Stimulated activated CD8-positive, alpha-beta memory T cell treated with anti-CD3 and anti-CD28 coated beads, Interleukin-7, amount 100 ng/mL, for 24 hours (primary cell): ENCODE measurements at places on chromosomes 7 and 10.

DNA sequence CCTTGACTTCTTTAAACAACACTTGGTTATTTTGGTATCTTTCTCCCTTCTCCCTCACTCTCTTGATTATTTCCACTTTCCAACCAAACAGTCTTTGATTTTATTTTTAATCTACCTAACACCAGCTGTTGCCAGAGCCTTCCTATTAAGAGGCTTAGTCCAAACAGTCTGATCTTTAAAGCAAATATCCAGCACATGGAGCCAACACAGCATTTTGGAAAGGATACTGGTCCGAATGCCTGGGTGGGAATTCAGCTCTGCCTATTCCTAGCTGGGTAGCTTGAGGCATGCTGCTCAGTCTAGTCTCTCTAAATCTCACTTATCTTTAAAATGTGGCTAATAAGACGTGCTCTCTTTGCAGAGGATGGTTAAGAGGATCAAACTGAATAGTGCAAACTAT is 129.3 kb downstream of the NRCAM start:
- DNase-seq, result no peak

DNA sequence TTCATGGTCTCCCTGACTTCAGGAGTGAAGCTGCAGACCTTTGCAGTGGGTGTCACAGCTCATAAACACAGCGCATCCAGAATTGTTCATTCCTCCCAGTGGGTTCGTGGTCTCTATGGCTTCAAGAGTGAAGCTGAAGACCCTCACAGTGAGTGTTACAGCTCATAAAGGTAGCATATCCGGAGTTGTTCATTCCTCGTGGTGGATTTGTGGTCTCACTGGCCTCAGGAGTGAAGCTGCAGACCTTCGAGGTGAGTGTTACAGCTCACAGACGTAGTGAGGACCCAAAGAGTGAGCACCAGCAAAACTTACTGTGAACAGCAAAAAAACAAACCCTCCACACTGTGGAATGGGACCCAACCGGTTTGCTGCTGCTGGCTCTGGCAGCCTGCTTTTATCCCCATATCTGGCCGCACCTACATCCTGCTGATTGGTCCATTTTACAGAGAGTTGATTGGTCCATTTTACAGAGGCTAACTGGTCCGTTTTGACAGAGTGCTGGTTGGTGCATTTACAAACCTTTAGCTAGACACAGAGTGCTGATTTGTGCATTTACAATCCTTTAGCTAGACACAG is 308.8 kb downstream of the PTPRN2 start:
- DNase-seq, result no peak

DNA sequence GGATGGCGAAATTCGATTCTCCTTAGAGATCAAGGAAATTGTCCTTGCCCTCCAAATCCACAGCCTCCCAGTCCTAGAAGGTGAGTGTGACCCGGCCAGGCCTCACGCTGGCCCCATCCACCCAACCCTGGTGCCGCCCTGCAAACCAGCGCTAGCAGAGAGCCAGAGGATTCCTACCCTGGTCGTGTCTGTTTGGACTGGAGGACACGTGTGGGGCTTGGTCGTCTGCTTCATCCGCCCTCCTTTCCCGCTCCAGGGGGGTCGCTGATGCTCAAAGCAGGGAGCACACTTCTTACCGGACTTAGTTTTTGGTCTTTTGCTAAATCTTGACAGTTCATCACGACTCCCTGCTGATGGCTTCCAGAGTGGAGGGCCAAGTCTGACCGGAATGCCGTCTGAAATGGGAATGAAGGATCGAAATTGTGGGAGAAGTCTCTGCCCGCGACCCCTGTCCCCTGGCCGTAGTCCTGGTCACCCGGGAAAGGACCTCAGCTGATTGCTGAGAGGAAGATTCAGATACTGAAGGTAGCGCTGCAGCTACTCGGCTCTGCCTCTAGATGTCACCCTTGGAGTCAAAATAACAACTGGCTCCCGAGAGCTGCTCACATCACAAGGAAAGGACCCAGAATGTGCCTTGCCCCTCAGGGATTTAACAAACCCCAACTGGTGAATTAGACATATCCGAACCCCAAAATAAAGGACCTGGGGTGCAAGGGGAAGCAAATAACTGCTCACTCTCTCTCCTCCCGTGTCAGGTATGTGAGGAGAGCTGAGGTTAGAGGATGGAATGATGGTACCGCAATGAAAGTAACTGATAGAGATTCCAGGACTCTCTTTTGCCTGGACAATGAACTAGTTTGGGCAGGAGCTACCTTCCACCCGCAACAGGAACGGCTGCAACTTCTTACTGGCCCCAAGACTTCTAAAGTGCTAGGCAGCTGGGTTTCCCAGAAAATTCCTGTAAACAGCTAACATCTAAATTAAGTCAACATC is 23.5 kb upstream of the ORC5 start:
- DNase-seq, result no peak

- no peak for DNase-seq
These were observed 856.2 kb downstream of the SORCS1 start for GRCh38 chr10:106308284-106308683.

DNA sequence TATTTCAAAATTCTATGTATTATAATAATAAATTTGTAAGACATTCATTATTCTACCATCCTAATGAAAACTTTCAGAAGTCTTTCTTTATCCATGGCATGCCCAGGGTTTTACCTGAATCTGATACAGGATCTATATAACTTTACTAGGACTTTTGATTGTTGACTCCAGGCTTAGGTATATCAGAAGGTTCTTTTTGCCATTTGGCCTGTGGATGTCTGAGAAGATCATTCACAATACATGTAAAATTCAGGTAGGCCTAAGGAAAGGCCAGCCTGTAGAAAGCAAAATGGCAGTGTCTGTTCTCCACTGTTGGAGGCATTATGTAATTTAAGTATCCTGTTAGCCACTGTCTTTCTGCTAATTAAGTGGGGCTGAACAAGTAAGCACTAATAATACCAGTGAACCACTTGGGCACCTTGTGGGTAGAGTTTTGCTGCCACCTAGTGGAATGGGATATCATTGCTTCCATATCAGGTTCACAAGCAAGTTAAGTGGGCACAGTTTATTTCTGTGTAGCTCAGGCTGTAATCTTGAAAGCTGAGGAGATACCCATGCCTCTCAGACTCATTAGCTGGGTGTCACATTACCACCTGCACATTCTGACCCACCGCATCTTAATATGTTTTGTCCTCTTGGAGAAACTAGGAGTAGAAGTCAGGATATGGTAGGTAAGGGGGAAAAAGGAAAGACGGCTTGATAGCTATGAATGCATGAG is 105.5 kb downstream of the SEPTIN7 start:
- DNase-seq, result peak; percentile 23

DNA sequence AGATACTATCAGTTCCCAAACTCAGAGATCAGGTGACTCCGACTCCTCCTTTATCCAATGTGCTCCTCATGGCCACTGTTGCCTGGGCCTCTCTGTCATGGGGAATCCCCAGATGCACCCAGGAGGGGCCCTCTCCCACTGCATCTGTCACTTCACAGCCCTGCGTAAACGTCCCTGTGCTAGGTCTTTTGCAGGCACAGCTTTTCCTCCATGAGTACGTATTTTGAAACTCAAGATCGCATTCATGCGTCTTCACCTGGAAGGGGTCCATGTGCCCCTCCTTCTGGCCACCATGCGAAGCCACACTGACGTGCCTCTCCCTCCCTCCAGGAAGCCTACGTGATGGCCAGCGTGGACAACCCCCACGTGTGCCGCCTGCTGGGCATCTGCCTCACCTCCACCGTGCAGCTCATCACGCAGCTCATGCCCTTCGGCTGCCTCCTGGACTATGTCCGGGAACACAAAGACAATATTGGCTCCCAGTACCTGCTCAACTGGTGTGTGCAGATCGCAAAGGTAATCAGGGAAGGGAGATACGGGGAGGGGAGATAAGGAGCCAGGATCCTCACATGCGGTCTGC is 162.2 kb downstream of the EGFR start:
- no peak for DNase-seq

DNA sequence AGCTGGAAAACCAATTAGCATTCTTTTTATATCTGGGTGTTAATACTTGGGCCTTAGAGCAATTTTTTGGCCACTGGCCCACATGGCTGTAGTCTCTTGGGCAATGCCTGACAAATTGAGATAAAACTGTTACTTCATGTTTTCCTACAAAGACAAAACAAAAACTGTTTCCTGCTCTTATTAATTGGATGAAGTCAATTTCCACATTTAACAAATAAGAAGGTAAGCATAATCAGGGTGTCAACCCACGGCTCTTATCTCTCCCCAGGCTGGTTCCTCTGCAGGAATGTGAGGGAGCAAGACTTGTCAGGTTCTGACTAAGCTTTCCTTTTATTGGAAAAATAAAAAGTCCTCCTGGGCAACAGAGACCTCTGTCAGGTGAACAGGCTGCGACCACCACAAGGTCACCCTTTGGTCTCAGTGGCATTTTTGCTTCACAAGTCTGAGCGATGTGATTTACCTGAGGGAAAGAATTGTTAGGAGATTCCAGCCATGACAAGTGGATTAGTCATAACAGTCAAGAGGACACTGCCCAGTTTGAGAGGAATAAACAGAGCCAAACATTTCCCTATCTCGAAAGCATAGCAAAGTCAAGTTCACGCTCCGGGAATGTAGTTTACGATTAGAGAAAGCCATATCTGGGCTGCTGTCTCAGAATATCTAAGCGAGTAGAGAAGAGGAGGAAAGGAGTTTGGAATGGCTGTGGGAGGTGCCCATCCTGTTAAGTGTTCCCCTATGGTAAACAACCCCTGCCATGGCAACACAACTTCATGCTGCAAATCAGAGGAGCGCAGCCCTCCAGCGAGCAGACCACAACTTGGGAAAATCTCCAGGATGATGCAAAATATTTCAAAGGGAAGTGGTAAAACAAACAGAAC is 144.4 kb downstream of the TES start:
- DNase-seq, result no peak

GRCh38 chr7:106452031-106452851 is 167.5 kb upstream of the NAMPT start:
- no peak for DNase-seq

DNA sequence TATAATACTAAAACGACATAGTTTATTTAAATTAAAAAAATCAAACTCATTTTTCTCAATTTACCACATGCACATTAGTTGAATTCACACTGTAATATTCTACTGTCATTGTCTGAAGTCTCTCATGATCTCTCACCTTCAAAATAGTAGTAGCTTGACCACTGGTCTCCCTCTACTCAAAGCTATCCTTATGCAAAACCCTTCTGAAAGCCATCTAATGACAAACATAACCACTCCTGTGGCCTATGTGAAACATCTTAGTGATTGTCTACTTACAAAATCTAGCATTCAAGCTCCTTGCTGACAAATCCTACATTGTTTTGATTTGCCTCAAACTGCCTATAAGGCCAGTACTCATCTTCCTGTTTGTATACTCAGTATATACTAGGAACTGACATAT is 606.0 kb upstream of the GHITM start:
- no peak for DNase-seq

DNA sequence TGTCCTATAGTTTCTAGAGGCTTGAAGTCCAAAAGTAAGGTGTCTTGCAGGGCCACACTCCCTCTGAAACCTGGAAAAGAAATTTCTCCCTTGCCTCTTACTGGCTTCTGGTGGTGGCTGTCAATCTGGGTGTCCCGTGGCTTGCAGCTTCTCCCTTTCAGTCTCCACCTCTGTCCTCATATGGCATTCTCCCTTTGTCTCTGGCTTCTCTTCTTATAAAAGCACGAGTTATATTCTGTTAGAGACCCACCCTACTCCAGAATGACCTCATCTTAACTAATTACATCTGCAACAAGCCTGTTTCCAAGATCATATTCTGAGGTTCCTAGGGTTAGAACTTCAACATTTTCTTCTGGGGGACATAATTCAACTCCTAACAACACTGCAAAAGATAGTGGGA is 3.4 kb upstream of the GLI3 start:
- DNase-seq, result no peak

DNA sequence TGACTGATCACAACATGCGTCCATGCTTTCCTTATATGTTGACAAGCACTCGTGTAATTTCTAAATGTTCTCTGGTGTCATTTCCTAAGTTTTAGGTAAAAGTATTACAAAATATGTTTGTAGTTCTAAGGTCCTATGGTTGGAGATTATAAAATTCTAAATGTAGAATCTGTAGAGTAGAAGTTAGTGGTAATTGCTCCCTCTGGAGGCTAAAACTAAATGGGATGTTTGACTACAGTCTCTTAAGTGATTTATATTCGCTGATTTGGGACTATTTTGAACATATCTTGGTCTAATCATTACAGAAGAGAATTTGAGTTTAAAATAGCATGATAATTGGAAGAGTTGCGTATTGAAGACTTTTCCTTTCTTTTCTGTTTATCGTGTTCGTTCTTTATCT is 74.1 kb downstream of the ZMYND11 start:
- DNase-seq, result no peak

DNA sequence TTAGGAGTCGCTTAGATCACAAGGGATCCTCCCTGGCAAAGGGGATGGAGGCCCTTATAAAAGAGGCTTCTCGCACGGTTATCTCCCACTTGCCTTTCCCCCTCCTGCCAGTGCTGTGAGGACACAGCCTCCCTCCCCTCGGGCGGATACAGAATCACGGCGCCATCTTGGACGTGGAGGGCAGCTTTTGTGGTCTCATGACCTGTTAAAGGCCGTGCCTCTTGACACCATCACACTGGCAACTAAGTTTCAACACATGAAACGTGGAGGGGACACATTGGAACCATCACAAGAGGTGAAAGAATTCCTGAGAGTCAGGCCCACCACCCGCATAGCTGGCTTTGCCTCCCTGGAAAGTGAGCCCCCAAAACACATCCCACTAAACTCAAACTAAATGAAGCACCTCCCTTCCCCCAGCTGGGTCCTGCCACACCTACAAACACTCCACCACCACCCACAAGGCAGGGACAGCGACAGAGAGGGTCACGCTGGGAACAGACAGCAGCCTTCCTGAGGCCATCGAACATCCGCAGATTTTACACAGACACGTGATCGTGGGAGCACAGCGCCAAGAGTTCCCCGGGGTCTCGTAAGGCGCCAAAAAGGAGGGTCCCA is 110.6 kb downstream of the TCERG1L start:
- DNase-seq, result no peak

DNA sequence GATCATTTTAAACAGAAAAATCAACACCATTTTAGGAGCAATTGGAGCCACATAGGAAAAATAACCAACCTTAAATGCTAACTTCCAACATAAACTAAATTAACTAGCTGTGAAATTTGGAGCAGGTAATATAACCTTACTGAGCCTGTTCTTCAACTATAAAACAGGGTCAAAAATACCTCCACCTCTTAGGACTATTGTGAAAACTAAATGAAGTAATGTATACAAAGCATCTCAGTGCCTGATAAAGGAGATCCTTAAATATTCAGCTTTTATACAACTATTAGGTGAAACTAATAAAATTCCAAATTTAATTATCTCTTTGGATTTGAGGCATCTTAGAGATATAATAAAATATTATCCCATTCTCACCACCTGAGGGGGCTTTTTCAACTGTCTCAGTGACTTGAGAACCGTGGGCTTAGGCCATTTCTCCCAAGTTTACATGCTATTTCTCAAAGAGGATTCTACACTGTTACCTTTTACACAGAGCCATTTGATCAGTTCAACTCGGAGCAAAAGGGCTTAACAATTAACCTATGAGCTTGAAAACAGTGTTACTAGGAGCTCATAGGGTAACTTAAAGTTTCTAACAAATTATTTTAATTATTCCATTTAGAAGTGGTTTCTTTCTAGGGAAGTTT is 165.0 kb upstream of the ASAH2 start:
- no peak for DNase-seq

- DNase-seq, result no peak
These were observed 117.0 kb upstream of the PTPRZ1 start for GRCh38 chr7:121755818-121756552.

- no peak for DNase-seq
These were observed 405.0 kb downstream of the PCDH15 start for GRCh38 chr10:54396031-54396430.
